ENCODE measurements at places on chromosomes 3 and 15.

DNA sequence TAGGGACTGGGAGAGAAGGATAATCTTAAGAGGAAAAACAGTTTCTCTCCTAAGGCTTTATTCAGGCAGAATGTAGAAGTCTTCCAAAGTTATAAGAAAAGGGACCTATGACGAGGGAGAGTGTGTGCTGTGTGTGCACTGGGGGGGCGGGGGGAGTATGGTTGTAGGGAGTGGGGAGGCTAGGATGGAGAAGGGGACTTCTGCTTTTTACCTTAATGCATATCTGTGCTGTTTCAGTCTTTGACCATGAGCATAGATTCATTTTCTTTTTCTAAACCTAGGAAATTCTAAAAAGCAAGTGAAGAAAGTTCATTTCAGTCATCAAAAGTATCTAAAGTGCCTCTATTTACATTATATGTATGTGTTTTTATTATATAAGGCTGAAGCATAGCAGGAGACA lies 52.6 kb upstream of the RASA2 start:
- DNase-seq: no peak

DNA sequence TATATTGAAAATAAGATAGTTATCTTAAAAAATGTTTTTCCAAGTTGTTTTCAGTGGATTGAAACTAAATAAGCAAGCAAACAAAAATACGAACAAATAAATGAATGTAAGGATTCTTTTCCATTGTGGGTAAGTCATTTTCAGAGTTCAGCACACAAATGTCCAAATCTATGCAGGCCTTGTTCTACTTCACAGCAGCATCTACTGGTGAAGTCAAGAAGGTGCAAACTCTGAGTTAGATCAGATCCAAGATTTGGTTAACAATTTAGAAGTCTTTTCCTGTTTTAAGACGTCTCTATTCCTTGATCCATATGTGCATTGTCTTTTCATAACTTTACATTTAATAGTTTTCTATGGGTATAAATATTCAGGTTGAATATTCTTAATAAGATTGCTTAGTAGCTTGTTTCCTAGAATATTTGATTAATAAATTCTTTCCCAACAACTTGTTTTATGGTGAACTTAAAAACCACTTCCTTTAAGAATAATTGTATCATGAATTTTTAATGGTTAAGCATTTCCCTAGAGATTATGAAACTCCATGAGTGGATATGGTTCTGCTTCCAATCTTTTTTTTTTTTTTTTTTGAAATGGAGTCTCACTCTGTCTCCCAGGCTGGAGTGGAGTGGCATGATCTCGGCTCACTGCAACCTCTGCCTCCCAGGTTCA lies 10.5 kb downstream of the PTX3 start:
- no peak for DNase-seq

DNA sequence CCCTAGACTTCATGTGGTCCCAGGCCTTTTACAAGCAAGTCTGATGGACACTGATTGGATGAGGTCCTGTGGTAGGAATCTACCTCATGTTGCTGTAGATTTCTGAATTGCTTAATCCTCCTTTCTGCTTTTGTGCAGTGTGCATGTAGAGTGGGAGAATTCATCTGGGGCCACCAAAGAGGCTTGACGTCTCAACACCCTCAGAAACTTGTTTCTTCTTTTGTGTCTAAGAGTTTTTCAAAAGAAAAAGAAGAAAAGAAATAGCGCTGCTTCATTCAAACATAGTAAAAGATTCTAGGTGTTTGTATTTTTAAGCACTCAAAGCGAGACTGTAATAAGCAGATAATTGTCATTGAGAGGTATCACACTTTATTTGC lies 46.2 kb downstream of the NR1D2 start:
- DNase-seq: no peak

DNA sequence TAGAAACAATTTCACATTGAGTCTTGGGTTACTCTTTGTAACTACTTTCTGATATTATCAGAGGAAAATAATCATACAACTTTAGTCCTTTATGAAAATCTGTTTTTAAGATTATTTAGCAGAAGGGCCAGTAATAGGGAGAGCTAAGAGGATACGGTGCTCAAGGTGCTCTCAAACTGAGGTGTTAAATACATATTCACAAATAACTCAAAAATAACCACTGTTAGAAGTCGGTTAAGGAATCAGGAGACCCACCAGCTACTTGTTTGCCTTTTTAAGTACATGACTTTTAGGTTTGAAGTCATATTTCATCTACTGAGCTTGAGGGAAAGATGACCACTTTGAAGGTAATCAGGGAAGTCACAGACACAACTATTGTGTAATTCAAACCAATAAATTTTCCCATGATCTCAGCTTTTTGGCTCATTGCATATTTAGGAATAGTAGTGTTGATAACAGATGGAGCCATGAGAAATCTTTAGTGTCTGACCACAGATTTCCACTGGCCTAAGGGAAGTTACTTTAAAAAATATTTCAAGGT lies 1.4 kb upstream of the RSRC1 start:
- no peak for DNase-seq

DNA sequence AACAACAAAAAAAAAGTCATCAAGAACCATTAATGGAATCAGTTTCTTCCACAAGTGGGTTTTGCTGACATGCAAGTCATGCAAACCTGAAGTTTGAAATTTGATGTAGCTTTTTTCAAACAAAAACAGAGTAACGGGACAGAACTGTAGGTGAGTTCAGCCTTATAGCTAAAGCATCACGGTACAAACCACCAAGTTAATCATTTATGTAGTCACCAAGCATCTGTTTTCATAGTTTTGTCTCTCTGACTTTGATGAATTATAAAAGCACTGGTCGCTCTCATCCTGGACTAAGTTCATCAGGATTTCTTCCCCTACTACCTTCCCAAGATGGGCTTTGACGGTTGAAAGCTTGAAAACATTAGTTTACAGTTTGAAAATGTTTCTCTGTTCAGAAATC lies 117.0 kb upstream of the SAMMSON start:
- DNase-seq: no peak

DNA sequence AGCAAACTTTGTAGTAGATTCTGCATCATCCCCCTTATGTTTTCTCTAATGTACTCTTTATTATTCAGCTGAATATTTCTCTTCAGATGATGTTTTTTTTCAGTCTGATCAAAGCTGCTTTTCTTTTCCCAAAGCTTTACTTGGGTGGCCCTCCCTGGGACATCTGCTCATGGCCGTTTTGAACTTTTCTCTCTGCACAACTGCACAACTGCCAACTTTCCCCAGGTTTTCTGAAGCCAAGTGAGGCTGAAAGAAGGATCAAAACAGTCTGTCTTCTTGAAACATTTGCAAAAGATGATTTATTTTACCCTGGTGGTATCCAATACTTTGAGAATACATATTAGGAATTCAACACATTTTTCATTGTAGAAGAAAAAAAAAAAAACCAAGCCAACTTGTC lies 43.0 kb downstream of the GASK1A start:
- no peak for DNase-seq

DNA sequence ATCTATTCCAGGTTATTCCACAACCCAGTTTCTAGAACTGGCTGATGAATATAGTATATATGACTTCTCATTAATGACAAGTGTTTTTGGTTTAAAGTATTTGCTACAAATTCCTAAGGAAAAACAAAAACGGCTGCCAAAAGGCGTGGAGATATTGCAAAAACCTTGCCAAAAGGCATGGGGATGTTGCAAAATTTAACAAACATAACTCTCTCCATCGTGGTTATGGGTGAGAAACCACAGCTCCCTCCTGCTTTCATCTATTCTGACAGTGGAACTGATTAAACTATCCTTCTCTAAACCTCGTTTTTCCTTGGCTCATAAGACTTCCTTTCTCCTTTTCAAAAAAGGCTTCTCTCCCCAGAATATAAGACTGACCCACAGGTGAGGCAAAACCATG lies 342.0 kb upstream of the PDZRN3 start:
- no peak for DNase-seq

- DNase-seq: no peak
Measured at GRCh38 chr15:28886431-28887338, 911 bp downstream of the APBA2 start.

GRCh38 chr3:64207289-64208080 lies 17.8 kb downstream of the PRICKLE2 start:
- DNase-seq: no peak

- DNase-seq: no peak
Measured at GRCh38 chr3:25679642-25680302, 15.1 kb upstream of the TOP2B start.

DNA sequence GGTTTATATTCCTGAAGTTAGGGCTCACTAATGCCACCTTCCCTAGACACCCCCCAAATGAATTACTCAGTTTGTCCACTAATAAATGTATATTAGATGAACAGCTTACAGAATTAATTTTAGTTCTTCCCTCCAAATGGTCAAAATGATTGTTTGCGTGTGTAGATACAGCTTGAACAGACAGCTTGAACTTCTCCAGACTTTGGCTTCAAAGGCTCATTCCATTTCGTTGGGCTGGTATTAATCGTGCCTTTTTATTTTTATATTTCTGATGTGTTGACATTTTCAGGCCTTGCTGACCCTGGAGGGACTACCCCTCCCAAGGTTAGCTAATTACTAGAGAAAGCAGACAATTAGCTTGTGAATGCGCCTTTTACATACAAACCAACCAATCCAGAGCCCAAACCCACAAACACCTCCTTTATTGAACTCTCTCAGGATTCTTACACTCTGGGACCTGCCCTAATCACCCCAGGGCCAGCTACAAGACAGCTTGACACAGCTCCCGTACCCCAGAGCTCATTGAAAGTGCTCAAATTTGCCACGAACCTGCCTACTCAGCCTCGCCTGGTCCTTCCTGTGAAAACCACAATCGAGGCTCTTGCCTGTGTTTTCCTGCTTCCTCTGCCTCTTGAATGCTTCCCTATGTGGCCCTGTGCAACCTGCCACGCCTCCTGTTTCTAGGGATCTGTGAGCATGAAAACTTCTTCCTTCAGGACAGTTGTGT lies 40.3 kb downstream of the RPL22L1 start:
- DNase-seq: no peak

- DNase-seq: no peak
Measured at GRCh38 chr3:187104933-187105332, 34.4 kb downstream of the RPL39L start.

- DNase-seq: no peak
Measured at GRCh38 chr15:78757636-78757905, 53.7 kb downstream of the ADAMTS7 start.

DNA sequence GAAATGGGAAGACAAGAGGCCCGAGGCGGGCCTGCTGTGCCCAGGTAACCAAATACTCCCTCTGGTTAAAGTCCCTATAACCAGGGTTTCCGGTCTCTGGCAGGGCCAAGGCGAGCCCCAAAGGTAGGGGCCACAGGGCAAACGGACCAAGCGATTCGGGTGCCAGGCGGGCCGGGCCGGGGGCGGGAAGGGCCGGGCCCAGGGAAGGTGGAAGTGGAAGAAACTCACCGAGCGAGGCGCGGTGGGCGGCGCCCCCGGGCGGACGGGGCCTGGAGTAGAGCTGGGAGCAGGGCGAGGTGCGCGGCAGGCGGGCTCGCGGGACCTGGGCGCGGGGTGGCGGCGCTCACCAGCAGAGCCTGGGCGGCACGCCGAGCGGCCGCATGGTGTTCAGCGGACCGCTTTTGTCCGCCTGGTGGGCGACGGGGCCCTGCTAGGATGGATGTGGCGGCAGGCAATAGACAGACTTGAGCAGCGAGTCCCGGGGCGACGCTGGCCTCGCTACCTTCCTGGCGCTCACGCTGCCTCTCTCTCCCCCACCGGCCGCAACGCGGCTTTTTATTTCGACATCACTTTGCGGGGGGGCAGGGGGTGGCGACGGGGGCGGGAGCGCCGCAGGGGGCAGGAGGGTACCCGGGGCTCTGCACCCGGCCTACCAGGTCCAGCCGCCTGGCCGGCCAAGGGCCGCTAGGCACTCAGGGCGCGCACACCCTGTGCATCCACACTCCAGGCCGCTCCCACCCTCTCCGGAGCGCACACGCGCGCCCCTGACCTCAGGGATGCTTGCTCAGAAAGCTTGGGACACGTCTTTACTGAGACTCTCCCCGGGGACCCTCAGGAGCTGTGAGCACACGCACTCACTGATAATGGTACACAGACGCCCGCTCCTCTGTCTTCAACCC lies at the start of gene GATA2:
Gene GATA2 (minus strand): TSS at position 531 of the 899 bp plus-strand sequence. CDS start 6,170 bp downstream, outside the sequence.
- DNase-seq: no peak

GRCh38 chr15:93319121-93319814 lies 230.3 kb upstream of the RGMA start:
- DNase-seq: no peak

DNA sequence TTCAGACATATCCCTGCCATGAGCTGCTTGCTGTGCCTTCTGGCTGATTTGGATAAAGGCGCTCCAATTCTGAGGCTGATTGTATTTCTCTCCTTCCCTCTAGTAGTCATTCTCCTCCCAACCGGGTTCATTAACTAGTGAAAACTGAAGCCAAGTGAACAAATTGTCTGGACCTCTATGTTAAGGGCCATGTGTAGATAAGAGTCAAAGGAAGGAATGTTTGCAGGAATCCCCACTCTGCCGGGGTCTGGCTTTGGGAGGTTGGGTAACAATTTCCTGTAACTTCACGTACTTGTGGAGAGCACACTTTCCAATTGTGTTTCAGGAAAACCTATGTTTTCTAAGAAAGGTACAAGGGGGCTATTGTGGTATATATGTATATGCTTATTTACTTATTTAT lies 38.2 kb upstream of the SUCLG2 start:
- DNase-seq: no peak

DNA sequence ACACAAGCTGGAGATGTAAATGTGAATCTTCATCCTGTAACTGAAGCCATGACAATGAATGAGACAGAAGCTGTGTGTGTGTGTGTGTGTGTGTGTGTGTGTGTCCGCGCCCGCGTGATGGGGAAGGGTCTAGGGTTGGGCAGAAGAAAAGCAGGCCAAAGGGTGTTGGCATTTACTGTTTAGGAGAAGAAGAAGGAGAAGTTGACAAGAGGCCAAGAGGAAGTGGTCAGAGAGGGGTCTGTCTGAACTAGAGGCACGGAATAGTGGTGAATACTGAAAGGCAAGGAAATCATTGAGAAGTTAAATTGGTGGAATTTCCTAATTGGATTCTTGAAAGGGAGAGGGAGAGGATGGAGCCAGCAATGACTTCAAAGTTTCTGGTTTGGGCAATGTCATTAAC lies 5.6 kb upstream of the NCEH1 start:
- no peak for DNase-seq

DNA sequence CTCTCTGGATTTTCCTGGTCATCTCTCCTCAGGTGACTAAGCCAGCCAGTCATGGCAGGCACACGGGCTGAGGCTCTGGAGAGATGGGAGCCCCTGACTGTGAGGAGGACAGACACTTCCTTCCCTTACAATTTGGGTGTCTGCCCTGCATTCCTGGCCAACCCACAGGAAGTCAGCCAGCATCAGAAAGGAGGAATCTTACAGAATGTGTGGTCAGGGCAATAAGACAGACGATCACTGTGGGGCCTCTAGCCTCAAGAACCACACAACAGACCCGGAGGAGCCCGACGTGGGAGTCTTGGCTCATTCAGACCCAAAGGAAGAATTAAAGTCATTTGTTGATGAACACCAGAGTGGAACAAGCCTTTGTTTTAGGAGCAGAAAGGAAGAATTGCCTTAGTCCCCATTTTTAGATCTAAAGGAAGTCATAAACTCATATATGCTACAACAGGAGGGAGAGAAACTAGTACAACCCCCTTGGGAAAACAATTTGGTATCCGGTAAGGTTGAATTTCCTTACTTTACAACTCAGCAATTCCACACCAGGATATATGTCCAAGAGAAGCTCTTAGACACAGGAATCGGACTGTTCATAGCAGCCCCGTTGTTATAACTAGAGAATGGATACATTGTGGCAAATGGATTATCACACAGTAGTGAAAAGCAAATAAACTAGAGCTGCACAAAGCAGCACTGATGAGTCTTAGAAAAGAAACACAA lies 62.2 kb downstream of the ABTB1 start:
- no peak for DNase-seq

GRCh38 chr15:75034615-75035014 lies 11.2 kb downstream of the PPCDC start:
- DNase-seq: no peak

- DNase-seq: no peak
Measured at GRCh38 chr3:70137366-70137765, 137.8 kb downstream of the SAMMSON start.

All from effector memory CD4-positive, alpha-beta T cell (primary cell).